AG04449 (cell line): ENCODE measurements at places on chromosomes 7 and 10.

DNA sequence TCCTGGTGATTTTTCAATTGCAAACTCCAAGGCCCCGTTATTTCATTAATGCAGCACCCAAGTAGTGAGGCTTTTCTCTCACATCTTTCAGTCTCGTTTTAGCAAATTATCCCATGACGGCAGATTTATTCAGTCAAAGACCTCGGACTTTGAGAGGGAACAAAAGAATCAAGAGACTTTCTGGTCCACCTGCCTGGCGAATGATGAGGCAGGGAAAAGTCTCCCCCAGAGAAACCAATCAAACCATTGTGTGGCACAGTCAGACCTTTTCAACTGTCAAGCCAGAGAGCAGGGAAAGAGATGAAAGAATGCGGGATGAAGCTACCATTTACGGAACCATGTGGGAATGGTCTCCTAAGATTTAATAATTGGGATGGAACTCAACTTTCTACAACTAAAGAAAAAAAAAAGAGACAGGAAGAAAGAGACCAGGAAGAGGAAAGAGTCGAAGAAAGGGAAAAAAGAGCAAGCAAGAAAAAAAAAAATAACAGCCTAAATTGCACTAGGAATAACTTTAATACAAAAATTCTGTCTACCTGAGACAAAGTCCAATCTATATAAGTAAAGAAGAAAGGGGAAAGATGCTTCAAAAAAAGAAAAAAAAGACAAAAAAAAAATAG, 22.8 kb downstream of the GLI3 start:
- DNase-seq = no peak

DNA sequence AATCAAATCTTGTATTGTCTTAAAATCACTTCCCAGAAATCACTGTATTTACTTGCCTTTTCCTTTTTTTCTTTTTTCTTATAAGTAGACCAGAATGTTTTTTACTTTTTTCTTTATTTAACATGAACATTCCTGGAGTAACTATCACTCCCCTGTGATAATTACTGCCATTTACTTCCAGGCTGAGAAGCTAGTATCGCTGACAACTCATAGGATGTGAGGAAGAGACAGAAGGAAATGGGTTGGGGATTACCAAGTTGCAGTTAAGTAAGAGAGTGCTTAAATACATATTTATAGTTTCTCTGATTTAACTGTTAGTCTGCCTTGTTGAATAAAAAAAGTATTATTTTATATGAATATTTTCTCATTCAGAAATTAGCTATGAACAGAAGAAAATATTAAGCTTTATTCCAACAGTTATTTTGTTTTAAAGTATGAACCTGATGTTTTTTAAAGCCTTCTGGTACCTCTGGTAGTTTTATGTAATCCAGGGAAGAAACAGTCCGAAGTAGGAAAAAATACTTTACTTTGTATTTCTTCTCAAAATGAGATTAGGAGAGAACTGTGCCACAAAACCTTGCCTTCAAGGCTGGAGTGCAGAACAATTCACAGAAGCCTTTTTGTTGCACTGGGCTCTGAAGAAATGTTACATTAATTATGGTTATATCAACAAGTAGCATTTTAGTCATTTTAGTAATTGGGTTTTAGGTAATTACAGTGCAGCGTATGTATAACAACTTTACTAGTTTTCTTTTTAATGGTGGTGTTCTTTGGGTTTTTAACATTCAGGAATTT, 72.8 kb downstream of the SHOC2 start:
- DNase-seq = no peak

GRCh38 chr10:132137111-132138072, 49.4 kb upstream of the DPYSL4 start:
- no peak for DNase-seq

- DNase-seq = no peak
Observed at GRCh38 chr7:48161407-48162125, 9.7 kb upstream of the ABCA13 start.

DNA sequence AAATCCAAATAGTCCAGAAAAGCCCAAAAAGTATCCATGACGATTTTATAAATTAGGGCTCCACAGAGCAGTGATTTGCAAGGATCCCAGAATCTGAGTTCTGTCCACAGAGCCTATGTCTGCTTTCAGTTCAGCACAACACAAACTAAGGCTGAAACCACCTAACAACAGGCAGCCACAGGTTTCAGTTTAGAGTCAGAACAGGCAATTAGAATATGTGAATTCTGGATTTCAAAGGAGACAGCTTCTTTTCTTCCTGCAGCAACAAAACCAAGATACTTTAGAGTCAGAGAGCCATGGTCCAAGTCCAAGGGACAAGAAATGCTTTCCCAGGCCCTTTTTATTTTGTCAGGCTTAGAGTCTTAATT, 23.6 kb downstream of the IFIT3 start:
- no peak for DNase-seq

- DNase-seq = no peak
Observed at GRCh38 chr10:113057948-113058522, 108.0 kb downstream of the TCF7L2 start.

DNA sequence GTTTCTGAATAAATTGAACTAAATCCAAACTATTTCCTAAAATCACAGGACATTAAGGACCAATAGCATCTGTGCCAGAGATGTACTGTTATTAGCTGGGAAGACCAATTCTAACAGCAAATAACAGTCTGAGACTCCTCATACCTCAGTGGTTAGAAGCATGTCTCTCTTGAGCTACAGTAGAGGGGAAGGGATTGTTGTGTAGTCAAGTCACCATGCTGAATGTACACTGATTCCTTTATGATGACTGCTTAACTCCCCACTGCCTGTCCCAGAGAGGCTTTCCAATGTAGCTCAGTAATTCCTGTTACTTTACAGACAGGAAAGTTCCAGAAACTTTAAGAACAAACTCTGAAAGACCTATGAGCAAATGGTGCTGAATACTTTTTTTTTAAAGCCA, 13.9 kb downstream of the MEST start:
- DNase-seq = peak; percentile 57
